ENCODE measurements at places on chromosomes 13 and 19.

DNA sequence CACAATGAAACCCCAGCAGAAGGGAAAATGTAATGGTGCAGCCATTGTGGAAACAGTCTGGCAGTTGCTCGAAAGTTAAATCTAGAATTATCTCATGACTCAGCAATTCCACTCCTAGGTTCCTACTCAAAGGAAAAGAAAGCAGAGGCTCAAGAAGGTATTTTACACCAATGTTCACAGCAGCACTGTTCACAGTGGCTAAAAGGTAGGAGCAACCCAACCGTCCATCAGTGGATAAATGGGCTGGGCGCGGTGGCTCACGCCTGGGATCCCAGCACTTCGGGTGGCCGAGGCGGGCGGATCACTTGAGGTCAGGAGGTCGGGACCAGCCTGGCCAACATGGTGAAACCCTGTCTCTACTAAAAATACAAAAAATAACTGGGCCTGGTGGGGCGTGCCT, 25.9 kb downstream of the ZFR2 start:
- no peak for DNase-seq

GRCh38 chr13:30974350-30974749, 41.9 kb downstream of the TEX26 start:
- DNase-seq, result no peak

GRCh38 chr13:20424949-20425348, 100.7 kb downstream of the CRYL1 start:
- no peak for DNase-seq

- peak; percentile 85 for DNase-seq
These were observed 933 bp downstream of the ARHGEF7 start for GRCh38 chr13:111115965-111116521.

DNA sequence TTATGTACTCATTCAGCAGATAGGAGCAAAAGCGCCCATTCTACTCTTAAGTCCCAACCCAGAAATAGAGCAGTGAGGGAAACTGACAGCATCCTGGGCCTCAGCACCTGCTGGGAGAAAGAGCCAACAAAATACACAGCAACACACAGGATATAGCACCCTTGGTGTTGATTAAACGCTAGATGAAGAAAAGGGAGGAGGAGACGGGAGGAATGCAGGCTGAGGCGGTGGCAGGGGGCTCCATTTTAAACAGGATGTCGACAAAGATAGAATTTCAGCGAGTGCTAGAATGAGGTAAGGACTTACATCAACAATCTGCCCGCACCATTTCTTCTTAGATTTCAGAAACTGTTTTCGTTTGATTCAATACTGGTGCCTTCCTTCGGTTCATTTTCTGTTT, 4.6 kb upstream of the RAB20 start:
- no peak for DNase-seq

GRCh38 chr13:97548711-97549110, 114.7 kb downstream of the RAP2A start:
- peak; percentile 14 for DNase-seq

DNA sequence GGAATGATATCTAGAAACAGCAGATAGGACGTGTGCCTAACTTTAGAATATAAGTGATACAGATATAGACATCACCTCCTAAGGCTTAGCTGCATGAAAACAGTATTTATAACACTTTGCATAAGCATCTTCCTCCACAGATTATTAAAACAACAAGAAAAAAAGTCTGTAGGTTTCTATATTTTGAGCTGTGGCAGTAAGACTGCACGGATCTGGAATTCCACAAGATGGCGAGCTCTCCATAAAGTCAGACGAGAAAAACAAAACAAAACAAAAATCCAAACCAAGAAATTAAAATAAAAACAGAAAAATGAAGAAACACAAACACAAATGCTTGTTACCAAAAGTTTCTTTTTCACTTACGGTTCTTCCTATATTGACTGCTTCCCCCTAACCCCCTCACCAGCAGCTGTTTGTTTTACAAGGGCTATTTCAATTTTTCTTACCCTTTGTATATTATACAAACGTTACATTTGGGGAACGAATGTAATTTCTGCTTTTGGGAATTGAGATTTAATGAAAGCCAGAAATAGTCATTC, 285.8 kb downstream of the MYO16 start:
- peak; percentile 47 for DNase-seq

DNA sequence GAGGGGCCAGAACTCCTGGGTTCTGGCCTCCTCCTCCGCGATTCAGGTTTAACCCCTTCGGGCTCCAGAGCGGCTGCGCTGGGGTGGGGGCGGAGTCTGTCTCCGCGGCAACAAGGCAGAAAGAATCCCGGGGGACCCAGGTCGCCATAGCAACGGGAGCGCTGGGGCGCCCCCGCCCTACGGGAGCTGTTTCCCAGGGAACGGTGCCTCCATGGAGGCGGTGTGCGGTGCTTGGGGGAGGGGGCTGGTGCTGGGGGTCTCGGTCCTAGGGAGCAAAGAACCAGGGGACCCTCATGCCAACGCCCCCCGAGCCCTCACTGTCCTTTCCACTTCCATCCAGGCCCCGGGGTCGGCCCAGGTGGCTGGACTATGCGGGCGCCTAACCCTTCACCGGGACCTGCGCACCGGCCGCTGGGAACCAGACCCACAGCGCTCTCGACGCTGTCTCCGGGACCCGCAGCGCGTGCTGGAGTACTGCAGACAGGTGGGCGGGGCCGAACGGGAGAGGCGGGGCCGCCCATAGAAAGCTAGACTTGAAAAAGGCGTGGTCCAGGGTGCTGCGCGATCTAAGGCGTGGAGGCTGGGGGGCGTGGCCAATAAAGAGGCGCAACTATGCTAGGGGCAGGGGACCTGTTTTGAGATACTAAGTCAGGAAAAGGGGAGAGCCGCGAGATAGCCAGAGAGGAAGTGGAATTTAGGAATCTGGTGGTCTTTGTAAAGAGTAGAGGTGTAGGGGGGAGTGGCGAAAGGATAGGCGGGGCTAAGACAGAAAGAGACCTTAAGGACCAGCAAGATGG, 1.2 kb downstream of the APLP1 start:
- DNase-seq, result peak; percentile 75

- DNase-seq, result no peak
These were observed 225.3 kb upstream of the SERP2 start for GRCh38 chr13:44148159-44148914.

DNA sequence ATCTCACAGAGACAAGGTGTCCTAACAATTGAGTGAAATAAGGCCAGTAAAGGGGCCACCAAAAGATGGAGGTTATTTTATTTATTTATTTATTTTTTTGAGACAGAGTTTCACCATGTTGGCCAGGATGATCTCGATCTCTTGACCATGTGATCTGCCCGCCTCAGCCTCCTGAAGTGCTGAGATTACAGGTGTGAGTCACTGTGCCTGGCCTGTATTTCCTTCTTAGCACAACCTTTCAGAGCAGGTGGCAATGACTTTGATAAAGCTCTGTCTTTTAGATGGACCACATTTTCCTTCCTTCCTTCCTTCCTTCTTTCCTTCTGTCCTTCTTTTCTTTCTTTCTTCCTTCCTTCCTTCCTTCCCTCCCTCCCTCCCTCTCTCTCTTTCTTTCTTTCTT, 11.0 kb upstream of the DOCK6 start:
- no peak for DNase-seq

DNA sequence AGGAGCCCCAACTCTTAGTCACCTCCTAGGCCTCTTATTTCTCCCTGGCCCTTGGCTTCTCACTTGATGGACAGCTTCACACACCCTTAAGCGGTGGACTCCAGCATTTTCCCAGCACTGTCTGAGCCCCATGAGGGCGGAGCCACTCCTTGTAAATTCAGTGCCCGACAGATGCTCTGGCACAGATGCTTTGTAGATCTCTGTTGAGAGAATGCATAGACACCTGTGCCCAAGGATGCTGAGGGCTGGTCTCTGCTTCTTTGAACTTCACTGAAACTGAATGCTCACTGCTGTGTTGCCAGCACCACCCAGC, 3.3 kb downstream of the SYCN start:
- DNase-seq, result no peak

GRCh38 chr13:64256751-64257150, 2841.1 kb upstream of the PCDH20 start:
- no peak for DNase-seq

DNA sequence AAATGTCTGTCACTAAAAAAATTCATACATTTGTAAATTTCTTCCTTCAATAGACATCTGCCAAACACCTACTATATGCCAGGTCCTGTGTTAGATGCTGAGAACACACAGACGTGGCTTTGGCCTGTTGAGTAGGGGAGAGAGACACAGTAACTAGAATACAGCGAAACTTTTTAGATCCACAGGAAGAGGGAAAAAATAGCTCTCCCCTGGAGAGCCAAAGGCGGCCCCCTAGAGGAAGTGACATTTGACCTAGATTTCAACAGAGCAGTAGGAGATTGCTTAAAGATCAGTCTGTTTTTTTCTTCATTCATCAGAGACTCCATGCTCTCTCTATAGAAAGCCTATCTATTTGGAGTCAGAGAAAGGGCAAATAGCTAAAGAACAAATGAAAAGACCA, 11.3 kb downstream of the LCP1 start:
- no peak for DNase-seq

- DNase-seq, result peak; percentile 20
These were observed 603 bp downstream of the TM9SF2 start for GRCh38 chr13:99501848-99502301.

DNA sequence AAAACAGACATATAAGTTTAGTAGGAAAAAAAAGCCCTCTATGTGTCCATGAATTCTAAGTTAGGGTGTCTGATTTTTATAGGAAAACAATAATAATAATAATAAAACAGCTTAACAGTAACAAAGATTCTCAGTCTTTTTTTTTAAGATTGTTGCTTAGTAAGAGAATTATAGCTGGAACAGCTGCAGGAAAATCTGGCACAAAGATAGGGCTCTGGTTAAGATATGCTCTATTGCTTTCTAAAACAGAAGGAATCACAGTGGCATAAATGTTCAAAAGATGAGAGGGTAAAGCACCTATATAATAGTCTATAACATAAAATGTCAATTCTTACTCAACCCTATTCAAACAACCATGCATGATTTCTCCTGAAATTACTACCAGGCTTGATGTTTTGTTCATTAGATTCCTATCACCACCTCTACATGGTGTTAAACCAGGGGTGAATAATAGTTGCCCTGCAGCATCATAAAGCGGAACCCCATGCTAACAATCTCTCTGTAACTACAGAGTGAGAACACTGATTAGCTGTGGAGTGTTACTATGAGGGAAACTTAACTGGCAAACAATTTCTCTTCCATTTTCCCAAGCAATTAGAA, 541.4 kb upstream of the MIR17HG start:
- no peak for DNase-seq

GRCh38 chr19:29872224-29872731, 60.5 kb downstream of the CCNE1 start:
- peak; percentile 53 for DNase-seq
